ENCODE measurements at places on chromosomes 11 and 22.
A peak's percentile ranks its signal among the peaks of the same experiment; 100 is the strongest.

DNA sequence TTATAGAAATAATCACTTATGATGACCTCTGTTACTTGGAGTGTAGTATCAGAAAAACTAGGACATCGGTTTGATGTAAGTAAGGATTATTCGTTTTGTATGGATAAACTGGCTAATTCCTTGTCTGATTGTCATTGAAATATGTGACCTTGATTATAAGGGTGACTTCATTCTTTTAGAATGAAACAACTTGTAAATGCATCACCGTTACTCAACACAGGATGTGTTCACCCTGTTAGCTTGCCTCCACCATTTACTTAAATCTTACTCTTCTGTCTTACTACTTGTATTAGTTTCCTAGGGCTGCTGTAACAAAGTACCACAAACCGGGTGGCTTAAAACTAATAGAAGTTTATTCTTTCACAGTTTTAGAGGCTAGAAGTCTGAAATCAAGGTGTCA, 7.9 kb downstream of the SFI1 start:
- DNase-seq: no peak

GRCh38 chr11:66909181-66909580, 49.0 kb downstream of the PC start:
- DNase-seq: no peak

- peak; percentile 28 for DNase-seq
Measured at GRCh38 chr11:47395223-47396048, 13.0 kb upstream of the SLC39A13 start.

DNA sequence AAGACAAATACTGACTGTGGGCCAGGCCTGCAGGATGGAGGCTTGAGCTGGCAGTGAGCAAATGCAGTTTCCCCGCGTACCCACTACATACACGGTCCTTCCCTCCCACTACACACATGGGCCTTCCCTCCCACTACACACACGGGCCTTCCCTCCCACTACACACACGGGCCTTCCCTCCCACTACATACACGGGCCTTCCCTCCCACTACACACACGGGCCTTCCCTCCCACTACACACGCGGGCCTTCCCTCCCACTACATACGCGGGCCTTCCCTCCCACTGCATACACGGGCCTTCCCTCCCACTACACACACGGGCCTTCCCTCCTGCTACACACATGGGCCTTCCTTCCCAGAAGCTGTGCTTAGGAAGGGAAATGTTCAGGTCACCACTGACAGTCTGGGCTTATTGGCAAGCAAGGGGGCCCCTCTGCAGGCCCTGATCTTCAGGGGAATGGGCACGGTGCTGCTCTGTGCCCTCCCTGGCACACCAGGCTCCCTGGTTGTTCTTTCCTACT, 10.8 kb downstream of the DNAL4 start:
- DNase-seq: no peak

GRCh38 chr11:104484804-104485554, 321.0 kb upstream of the PDGFD start:
- DNase-seq: no peak

GRCh38 chr22:19766240-19766510, 5.6 kb downstream of the TBX1 start:
- no peak for DNase-seq

DNA sequence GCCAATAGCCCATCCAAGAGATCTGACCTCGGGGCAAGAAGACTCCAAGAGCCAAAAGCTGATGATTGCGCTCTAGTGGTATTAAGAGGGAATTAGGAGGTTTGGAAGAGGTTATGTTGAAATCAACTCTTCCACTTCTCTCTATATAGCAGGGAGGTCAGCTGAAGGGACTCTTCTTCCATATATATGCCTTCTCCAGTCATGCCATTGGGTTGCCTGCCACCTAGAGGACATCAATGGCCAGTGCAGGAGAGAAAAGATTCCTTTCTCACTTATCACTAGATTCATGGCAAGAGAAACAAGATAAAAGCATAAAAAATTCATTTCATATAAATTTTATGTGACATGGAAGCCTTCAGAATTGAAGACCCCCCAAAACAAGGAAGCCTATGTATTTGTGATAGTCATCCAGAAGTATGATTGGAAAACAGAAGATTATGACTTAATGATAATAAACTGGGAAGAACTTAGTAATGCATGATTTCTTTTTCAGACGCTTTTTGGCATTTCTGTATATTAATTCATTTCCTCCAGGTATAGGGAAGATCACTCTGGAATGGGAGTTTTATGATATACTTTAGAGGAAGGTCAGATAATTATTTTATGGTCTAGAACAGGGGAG, 435.1 kb upstream of the DDI1 start:
- DNase-seq: peak; percentile 53

GRCh38 chr11:15471895-15472799, 357.4 kb downstream of the INSC start:
- DNase-seq: no peak

DNA sequence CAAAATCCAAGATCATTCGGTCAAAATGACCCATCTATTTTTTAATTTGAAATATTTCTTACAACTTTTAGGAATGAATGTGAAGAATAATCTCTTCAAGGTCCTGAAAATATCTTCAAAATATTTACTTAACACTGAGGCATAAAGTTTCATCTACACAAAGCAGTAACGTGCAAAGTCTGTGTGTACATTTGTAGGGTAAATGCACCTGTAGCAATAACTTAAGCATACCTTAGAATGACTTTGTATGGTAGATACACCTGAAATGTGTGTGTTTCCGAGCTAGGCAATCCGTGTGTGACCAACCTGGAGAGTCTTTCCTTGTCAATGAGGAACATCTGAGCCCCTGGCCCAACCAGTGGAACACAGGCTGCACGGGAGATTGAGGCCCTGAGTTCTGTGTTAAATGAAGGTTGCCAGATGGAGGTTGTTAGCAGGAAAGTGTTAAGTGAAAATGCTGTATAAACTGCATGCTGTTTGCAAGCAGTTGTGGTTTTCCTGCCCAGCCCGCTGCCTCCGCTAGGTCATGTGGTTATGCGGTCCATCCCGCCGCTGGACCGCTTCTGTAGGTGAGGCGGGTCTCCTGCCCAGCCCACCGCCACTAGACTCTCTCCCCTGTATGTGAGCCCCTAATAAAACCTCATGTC, 7.6 kb upstream of the CTR9 start:
- DNase-seq: no peak

DNA sequence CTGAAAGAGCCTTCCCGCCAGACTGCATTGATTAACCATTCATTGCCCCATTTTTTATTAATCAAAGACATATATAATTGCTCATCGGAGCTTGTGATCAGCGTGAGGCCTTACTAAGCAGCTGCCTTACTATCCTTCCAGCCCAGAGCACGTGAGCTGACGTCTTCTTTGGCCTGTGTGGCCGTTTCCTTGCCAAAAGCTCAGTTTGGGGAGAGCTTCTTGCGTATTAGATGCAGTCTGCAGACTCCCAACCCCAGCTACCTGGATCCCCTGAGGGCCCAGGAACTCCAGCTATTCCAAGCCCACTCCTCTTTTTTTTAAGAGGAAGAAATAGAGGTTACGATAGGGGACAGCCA, 784 bp upstream of the SLC43A3 start:
- DNase-seq: no peak

- DNase-seq: no peak
Measured at GRCh38 chr22:39656495-39657490, 86.2 kb downstream of the CACNA1I start.

GRCh38 chr11:75716659-75717058, 979 bp upstream of the MOGAT2 start:
- no peak for DNase-seq

DNA sequence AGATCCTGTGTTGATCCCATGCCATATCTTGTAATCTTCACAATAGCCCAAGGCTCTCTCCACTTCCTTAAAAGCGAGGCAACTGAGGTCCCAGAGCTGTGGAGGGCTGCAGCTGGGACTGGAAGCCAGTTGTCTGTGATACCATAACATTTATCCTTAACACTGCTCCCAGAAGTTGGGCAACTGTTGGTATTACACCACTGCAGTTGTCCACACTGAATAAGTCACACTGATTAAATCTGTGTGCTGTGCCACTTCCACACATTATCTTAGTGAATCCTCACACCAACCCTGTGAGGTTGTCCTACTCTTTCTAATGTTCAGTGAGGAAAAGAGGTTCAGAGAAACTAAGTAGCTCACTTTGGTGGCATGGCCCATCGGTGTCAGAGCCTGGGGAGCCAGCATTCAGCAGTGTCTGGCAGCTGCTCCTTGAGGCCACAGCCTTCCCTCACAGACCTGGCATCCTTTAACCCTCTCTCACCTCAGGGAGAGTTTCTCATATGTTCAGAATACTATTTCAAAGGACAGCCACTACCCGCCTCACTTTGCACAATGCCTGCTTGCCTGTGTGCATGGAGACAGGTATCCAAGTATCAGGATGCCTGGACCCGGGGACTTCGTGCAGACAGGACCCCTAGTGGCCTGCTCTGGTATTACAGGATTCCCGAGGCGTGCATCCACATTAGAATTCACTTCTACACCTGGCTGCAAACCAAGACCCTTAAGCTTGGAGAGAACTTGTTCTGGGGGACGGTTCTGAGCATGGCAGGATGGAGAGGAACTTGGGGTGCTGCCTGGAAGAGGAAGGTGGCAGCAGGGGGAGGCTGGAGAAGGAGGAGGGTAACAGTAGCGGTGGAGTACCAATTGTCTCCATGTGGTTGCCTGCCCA, 221.9 kb upstream of the TBCEL start:
- peak; percentile 51 for DNase-seq

- peak; percentile 72 for DNase-seq
Measured at GRCh38 chr11:32088117-32088941, 2.5 kb upstream of the RCN1 start.

DNA sequence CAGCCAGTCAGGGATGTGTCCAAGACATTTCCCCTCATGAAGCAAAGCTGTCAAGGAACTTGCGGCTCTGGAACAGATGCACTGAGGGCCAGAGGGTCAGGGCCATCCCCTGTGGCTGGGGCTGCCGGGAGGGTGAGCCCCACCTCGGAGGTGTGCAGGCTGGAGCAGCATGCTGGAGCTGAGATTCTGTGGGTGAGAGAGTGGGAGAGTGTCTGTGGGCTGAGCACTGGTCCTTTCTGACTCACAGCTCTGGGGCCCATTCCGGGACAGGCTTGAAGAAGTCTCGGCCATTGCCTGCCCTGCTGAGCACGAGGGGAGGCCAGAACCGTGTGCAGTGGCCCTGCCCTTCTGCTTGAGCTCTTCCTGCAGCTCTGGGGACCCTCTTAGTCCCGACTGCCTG, 2.1 kb downstream of the OMP start:
- no peak for DNase-seq

DNA sequence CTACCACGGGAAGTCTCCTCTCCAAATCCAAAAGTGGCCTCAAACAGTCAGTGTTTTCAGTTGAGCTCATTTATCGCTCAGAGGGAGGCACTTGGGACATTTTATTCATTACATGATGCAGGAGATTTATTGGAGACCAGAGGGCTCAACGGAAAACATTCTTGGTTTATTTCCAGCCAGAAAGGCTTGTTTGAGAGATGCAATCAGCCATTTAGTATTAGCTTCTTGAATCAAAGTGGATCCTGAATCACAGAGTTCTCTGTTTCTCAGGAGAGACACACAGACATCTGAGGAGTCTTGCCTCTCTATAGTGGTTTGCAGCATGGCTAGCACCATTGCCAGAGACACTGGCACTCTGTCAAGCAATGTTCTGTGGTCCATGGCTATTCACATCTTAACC, 31.5 kb downstream of the CD44 start:
- DNase-seq: no peak

DNA sequence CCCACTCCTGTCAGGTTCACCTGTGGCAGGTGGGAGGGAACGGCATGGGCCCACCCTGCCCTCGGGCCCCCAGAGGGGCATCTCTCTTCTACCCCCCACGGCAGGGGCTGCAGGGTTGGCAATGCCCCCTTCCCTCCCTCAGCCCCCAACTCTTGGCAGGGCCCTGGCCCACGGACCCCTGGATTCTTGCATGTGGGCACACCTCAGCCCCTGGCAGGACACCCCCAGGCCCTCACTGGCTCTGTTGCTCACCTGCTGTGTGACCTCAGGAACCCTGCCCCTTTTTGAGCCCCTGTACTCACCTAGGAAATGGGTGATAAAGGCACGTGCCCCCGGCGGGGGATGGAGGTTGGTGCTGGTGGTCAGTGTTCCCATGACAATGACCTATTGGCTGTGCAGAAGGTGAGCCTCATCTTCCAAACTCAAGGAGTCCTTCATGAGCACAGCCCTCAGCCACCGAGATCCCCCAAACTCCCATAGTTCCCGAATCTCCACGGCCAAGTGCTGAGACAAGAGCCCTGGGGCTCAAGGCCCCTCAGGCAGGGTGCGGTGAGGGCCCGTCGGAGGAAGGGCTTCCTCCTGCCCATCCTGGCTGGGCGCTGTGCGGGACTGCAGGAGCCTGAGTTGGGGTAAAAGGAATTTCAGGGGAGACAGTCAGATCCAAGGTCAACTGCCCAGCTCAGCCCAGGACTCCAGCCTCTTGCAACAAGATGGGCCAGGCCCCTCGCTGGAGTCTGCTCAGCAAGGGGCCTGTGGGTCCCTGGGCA, 198.2 kb downstream of the IGLL1 start:
- no peak for DNase-seq

DNA sequence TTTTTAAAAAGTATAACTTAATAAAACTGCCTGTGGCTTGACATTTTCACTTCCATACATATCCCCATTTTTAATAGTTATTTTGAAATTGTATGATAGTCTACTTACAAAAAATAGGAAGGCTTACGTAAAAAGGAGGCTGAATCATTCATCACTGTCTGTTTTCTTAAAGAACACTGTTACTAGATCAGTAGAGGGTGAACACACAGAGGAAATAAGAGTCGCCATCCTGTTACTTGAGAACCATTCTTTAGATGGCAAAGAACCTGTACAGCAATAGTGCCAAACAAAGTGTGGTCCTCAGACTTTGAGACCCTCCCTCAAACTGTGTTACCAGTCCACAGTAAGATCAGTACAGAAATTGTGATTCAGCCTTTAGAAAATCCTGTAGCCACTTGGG, 180.7 kb downstream of the PGR start:
- DNase-seq: no peak

DNA sequence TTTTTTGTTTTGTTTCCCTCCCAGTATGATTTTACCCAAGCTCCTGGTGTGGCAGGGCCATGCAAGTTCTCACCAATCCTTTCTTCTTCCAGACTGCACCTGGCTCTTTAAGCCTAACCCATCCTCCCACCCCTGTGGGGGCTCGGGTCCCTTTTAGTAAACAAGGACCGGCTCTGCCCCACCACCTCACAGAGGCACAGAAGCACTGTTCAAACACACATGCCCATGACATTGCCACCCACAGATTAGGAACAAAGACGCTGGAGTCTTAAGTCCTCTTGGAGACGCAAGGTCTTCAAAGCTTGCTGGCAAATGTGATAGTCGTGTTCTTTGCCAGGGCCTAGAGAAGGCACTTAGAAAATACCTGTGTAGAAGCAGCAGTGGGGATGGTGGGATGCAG, 18.9 kb downstream of the UQCR10 start:
- no peak for DNase-seq

GRCh38 chr11:71477641-71478527, 24.9 kb downstream of the NADSYN1 start:
- no peak for DNase-seq

DNA sequence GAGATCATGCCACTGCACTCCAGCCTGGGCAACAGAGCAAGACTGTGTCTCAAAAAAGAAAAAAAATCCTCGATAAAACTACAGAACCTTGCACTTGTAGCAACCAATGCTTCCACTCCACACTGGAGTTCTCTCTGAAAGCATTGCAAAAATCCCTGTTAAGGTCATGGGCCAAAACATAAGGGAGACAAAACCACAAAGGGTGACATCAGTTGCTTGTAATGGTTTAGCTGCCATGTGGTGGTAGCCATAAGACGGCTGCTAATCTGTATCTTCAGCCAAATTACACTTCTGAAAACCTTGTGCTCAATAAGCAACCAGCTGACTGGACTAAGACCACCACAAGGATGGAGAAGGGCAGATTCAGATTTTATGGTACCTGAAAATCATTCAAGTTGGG, 20.6 kb upstream of the TPH1 start:
- no peak for DNase-seq

- DNase-seq: no peak
Measured at GRCh38 chr11:83635166-83635565, 349.0 kb upstream of the CCDC90B start.
